ENCODE measurements at places on chromosomes 3 and 15.

- peak overlapping the region; percentile 69 for H3K4me3 ChIP-seq
- H3K36me3 ChIP-seq, result no peaks in the 10 kb centered on the region
- DNase-seq, result no peak
- peak overlapping the region; percentile 98 for H3K27ac ChIP-seq
Observed at GRCh38 chr3:71129611-71130431, 453.7 kb downstream of the FOXP1 start.

DNA sequence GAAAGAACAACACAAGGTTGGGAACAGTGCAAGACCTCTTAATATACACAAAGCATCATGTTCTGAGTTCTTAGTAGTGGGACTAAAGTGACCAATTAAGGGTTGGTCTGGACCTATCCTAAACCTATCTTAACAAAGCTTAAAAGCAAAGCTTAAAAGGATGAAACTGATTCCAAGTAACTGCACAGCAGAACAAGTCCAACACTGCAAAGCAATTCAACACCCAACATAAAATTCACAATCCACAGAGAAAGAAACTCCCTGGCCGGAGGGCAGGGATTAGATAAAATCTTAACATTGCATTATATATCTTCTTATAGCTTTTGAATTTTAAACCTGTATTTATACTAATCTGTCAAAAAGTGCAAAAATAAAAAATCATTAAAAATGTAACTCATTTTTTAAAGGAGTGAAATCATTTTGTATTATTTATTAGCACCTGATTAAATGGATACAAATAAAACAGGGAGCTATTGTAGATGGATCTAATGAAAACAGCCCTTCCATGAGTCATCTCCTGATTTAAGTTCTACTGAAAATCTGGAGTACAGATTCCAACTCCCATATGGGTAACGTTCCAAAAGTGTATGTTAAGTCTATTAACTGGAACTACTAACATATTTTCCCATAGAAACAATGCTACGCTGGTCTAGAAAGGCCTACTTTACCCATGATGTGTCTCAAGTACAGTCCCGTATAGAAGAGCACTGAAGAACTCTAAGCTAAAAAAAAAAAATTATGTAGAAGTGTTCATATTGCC, 34.9 kb downstream of the PIK3R4 start:
- H3K4me1 ChIP-seq, result no peaks in the 10 kb centered on the region
- H3K27me3 ChIP-seq, result no peaks in the 10 kb centered on the region
- no peak overlapping the region for H3K27ac ChIP-seq
- H3K36me3 ChIP-seq, result peaks cover 30% of the 10 kb centered on the region
- no peak for DNase-seq
- H3K4me3 ChIP-seq, result no peak overlapping the region

DNA sequence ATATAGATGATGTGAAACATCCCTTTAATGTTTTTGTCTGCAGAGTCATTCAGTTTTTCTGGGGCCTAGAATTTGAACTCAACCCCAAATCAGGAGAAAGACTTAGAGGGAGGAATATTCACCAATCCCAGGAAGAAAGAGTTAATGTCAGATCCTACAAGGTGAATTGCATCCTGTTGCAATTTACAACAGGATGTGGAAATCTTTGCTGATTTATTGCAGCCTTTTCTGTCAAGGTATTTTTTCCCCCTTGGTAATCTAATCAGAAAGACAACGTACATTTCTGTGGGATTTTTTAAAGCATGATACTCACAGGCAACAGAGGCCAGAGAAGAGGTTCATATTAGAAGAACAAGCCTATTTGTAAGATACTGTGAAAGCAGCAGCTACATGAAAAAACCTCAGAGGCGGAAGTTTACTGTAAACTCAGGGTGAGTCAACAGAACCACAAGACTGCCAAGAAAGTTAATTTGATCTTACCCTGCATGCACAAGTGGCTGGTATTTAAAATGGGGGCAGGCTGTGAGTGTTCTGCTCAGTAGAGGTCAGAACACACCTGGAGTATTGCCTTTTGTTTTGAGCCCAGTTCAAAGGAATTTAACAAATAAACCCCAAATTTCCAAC, 531.9 kb downstream of the AGBL1 start:
- no peak overlapping the region for H3K27ac ChIP-seq
- no peaks in the 10 kb centered on the region for H3K27me3 ChIP-seq
- peaks cover 13% of the 10 kb centered on the region for H3K4me1 ChIP-seq

DNA sequence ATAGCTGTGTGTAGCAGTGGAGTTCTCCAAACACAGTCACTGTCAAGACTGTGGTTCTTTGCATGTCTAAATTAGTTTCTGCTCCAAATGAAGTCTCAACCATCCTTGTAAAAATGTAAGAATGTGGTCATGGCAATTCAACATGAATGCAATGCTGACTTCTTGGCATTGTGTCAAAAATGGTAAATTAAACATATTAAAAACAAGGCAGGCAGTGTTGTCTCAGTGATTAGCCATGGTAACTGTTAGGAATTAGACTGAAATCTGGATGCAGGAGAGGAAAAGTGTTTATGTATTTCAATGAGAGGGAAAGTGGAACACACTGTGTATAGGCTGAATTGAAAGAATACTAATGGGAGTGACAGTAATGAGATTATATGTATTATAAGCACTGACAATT, 597.2 kb downstream of the EDEM1 start:
- no peaks in the 10 kb centered on the region for H3K36me3 ChIP-seq
- H3K4me3 ChIP-seq, result no peak overlapping the region
- DNase-seq, result no peak

DNA sequence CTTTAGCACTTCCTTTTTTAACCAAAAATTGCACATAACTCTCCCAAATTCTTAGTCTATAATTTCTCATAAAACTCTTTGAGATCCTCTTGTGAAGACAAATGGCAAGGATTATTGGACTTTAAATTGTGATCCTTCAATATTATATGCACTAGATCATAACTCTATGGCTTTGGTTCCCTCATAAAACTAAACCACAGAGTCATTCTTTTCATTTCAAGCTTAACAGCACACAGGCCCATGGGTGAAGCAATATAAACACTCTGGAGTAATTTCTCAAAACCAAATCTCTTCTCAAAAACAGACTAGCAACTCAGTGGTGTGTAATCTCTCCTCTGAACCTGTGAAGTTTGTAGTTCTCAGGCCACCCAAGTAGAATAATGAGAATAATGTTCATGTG, 171.0 kb upstream of the NECTIN3 start:
- peaks cover 15% of the 10 kb centered on the region for H3K4me1 ChIP-seq
- peaks cover 15% of the 10 kb centered on the region for H3K27me3 ChIP-seq
- no peaks in the 10 kb centered on the region for H3K36me3 ChIP-seq

GRCh38 chr3:52682016-52682415, 3.7 kb downstream of the PBRM1 start:
- no peak overlapping the region for H3K4me3 ChIP-seq
- no peaks in the 10 kb centered on the region for H3K27me3 ChIP-seq
- H3K4me1 ChIP-seq, result peaks cover 32% of the 10 kb centered on the region

DNA sequence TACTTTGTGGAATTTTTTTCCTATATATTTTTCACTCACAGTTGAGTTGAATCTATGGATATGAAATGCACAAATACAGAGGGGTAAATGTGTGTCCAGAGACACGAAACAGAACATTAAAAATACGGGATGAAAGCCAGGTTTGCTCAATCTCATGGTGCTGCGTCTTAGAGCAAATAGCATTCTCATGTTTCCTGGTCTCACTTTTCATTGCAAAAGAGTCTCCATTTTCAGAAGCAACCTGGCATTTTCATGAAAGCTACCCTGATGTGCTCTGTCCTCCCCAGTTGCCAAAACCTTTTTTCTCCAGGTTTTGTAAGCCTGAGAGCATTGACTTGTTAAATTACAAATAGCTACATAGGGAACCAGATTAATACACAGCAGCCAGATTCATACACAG, 49.5 kb upstream of the MBNL1 start:
- H3K36me3 ChIP-seq, result no peaks in the 10 kb centered on the region
- no peak overlapping the region for H3K4me3 ChIP-seq
- no peaks in the 10 kb centered on the region for H3K27me3 ChIP-seq
- peaks cover 6% of the 10 kb centered on the region for H3K4me1 ChIP-seq
- H3K27ac ChIP-seq, result no peak overlapping the region

GRCh38 chr15:25184356-25185155, 229.8 kb downstream of the SNRPN start:
- no peak overlapping the region for H3K27ac ChIP-seq
- no peaks in the 10 kb centered on the region for H3K4me1 ChIP-seq
- H3K36me3 ChIP-seq, result peaks cover 5% of the 10 kb centered on the region

DNA sequence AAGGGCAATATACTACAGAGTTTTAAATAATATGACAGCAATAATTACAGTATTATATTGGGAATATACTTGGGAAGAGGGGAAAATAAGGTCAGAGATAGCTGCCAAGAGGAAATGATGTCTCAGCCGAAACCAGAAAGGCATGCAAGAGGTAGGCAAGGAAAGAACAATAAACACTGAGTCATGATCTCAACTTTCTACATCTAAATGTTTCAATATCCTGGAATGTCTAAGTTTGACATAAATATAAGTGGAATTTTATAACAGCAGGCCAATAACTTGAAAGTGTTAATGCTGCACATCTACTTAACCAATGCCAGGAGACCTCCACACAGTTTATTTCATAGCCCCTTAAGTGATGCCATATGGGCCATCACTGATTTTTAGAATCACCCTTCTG, 99.8 kb upstream of the CPNE4 start:
- H3K27ac ChIP-seq, result no peak overlapping the region
- no peak overlapping the region for H3K4me3 ChIP-seq
- no peaks in the 10 kb centered on the region for H3K4me1 ChIP-seq
- peaks cover 31% of the 10 kb centered on the region for H3K27me3 ChIP-seq
- no peaks in the 10 kb centered on the region for H3K36me3 ChIP-seq
